ENCODE measurements at places on chromosomes 1 and 21. TPM values are rescaled to one million over a fixed set of nuclear protein-coding genes. Genes with fewer than 3 reads are reported as not detected.

HENMT1 gene
- total RNA-seq: 11.4 TPM

CD1C gene
- 2.9 TPM for total RNA-seq

DNA sequence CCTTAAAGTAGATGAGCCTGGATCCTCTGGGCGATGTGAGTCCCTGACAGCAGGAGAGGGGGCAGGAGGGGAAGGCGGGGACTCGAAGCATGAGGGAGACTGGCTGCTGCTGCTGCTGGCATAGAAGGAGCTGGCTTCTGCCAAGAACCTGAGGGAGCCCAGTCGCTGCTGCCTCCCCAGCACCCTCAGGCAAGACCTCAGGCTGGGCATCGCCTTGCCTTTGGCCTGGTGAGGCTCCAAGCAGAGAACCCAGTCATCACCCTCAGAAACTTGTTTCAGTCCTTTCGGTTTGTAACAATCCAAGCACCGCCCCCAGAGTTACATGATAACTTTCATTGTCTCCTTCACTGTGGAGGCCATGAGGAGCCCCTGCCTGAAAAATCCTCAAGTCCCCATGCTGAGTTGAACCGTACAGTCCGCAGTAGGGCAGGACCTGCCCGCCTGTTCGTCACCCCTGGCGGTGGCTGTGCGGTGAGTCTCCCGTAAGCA, 38.8 kb downstream of the POFUT2 start:
- DNase-seq: no peak

GRCh38 chr1:54294887-54295286, 94.9 kb downstream of the MRPL37 start:
- DNase-seq: no peak

DNA sequence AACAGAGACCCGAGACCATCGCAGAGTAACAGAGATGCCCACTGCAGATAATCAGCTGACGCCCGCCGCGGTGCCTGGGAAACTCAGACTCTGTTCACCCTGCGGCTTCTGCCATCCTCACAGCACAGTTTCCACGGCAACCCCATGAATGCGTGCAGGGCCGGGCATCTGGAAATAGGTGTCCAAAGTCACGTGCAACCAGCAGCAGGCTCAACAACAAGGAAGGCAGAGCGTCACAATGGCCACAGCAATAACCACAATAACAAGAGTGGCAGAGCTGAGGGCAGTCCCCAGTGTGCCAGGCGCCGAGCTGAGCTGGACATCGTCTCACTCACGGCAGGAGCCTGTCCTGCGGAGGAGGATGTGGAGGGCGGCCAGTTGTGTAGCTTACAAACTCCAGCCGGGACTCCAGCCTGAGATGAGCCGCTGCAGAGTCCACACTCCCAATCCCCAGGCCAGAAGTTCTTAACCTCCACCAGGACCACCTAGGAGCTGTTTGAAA, 102.0 kb downstream of the CRYAA start:
- no peak for DNase-seq

Data from urinary bladder (tissue), 4 donors.